Right kidney (tissue), 9 donors: ENCODE measurements at places on chromosomes 12 and 14.

GRCh38 chr12:49689237-49689636 is 18.0 kb downstream of the FMNL3 start:
- DNase-seq = no peak

DNA sequence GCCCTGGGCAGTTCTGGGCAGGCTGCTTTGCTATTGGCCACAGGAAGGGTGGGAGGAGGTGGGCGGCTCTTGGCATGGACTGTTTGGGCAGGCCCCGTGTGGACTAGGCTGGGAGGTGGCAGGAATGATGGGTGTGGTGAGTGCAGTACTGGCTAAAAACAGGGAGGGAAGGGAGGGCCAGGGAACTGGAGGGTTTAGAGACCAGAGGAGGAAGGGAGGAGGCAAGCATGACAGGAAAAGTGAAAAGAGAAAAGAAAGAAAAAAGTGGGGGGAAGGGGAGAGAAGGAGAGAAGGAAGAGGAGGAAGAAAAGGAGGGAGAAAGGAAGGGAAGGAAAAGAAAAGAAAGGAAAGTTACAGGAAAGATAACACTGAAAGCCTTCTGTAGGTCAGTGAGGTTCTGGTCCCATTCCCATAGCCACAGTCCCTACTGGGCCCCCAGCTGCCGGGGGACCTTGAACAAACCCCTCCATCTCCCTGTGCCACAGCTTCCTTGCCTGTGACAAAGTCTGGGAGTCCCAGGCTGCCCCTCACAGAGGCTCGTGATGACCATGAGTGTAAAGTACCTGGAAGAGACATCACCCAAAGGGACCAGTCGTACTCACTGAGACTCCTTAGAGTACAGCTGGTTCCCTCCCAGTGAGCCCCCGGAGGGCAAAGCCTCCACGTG is 1.1 kb upstream of the C14orf132 start:
- no peak for DNase-seq

DNA sequence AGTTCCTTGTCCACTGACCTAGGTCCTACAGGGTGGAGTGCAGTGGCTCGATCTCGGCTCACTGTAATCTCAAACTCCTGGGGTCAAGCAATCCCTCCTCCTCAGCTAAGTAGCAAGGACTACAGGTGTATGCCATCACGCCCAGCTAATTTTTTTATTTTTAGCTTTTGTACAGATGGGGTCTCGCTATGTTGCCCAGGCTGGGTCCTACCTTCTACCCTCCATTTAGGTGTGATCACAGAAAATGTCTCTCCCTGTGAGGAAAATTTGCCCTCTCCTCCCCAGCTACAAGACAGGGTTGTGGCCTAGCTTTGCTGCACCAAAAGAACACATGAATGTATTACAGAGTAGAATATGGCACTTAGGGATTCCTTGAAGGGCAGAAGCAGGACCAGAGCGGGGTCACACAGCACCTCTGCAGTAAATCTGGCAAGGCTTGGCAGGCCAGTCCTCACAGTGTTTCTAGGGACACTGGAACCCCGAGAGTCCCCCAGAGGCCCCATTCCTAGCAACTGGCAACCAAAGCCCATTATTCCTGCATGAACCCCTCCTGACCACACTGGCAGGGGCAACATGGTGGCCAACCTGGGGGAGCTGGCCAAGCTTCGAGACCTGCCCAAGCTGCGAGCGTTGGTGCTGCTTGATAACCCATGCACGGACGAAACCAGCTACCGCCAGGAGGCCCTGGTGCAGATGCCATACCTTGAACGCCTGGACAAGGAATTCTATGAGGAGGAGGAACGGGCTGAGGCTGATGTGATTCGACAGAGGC is 2.0 kb upstream of the ENO2 start:
- DNase-seq = no peak

DNA sequence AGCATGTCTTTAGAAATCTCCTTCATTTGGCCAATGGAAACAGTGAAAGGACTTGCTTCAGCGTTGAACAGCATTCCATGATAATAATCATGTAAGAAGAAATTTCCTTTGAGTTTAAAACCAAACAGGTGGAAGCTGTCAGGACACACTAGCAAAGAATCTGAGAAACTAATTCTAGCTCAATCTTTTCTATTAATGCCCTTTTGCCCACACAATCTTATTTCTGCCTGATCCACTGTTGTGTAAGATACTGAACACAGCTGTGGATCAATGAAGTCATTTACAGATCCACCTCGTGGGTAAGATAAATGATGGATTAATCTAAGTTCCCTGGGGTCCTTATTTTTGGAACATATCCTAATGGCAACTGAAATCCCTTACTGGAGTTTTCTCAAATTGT is 536.9 kb upstream of the LMO3 start:
- DNase-seq = no peak

DNA sequence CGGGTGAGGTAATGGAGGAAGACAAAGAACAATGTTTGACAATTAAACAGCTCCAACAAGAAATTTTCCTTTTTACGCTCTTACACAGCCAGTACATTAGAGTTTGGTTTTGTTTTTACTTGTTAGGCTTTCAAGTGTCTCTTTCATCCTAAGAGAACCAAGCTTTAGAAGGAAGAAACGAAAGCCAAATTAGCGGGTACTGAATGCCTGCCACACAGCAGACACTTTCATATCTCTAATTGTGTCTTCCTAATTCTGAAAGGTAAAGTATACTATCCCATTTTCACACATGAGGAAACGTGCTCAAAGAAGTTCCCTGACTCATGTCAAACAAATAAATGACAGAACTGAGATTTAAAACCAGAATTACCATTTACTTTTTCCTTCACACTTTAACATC is 65.0 kb downstream of the CDK17 start:
- DNase-seq = no peak

- no peak for DNase-seq
Measured at GRCh38 chr14:69755784-69756183, 11.2 kb upstream of the SRSF5 start.

- DNase-seq = no peak
Measured at GRCh38 chr12:5956987-5957386, 11.9 kb upstream of the ANO2 start.

- peak; percentile 35 for DNase-seq
Measured at GRCh38 chr12:47078733-47079467, 521 bp upstream of the PCED1B start.

DNA sequence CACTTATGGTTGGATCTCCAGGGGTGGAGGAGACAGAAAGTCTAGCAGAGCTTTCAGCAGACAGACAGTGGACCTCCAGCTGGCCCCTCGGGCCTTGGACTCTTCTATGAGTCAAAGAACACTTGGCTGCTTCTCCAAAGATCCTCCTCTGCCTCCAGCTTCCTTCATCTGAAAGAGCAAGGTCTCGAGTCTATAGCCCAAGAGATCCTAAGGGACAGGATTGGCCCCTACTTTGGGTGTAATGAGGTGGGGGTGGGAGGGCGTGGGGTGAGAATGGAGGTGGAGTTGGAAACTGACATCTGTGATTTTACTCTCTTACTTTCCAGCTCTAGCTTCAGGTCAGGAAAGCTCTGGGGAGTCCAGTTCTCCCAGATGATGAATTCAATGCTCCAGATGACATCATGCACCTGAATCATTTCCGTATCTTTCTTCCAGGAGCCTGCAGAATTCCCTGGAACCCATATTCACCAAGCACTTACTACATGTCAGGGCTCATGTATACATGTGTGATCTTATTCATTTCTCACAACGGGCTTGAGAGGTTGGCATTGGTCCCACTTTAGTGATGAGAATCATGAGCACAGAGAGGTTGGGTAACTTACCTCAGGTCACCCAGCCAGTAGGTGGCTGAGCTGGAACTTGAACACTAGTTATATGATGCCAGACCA is 10.2 kb upstream of the PGF start:
- DNase-seq = no peak

GRCh38 chr12:115693970-115694369 is 583.5 kb downstream of the MED13L start:
- no peak for DNase-seq

GRCh38 chr14:75143761-75144527 is 17.1 kb upstream of the NEK9 start:
- no peak for DNase-seq

GRCh38 chr14:53055003-53055402 is 98.1 kb downstream of the DDHD1 start:
- DNase-seq = no peak

- no peak for DNase-seq
Measured at GRCh38 chr12:67382241-67382871, 113.2 kb downstream of the CAND1 start.

- no peak for DNase-seq
Measured at GRCh38 chr12:80412343-80412953, 31.6 kb upstream of the PTPRQ start.

GRCh38 chr12:94032368-94032767 is 116.0 kb upstream of the PLXNC1 start:
- no peak for DNase-seq

DNA sequence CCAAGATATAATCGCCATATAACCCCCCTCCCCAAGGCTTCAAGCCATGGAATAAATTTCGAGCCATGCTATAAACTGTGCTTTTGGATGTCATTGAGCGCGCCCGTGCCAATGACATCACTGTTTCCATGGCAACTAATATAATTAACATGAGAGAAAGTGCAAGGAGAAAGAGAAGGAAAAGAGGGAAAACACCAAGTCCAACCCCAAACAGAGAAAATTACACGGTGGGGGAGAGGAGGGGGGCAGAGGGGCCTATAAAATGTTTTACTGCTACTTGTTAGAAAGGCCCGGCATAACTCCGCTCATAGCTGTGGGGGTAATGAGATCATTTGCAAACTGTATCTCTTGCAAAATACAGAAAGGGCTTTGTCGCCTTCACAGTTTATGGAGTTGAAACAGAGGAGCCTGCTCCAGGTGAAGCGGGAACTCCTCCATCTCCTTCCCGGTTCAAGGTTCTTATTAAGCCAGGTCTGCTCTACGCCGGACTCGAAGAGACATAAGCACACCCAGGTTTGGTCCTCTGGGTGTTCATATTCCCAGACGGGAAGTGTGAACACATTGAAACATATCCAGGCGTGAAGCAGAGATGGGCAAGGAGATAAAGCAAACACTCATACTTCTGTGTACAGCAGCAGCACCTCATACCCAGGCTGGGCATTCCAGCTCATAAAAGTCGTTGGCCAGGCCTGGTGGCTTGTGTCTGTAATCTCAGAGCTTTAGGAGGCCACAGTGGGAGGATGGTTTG is 99.1 kb upstream of the MAP1LC3B2 start:
- no peak for DNase-seq

GRCh38 chr14:24261969-24262327 is 1.0 kb downstream of the TGM1 start:
- DNase-seq = no peak

GRCh38 chr14:32050878-32051277 is 26.2 kb upstream of the ARHGAP5 start:
- no peak for DNase-seq

- DNase-seq = no peak
Measured at GRCh38 chr14:93970965-93971634, 5.3 kb downstream of the ASB2 start.

DNA sequence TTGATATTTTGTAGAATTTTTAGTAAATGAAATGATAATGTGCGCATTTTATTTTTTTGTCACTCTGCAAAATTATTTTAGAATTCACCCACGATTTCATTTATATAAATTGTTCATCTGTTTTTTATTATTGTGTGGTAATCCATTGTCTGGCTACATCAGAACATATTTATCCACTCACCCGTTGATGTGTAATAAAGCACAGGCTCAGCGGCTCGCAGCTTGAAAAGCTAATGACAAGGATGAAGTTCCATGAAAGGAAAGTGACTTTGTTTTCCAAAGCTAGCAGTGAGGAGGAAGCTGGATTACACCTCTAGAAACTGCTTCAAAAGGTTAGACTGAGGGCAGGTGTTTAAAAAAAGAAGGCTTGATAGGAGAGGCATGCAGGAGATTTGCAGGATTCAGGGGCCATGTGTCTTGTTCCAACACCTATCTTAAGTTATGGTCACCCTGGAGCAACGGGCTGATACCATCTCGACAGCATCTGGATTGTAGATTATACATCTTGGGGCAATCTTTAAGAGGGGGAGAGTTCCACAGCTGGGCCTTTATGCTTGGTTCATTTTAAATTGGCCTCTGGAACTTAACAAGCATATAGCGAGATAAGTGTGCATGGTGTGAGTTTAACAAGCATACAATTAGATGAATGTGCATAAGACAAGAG is 194.1 kb downstream of the TMTC3 start:
- no peak for DNase-seq

- no peak for DNase-seq
Measured at GRCh38 chr12:130444061-130444460, 106.4 kb downstream of the PIWIL1 start.

GRCh38 chr12:57319678-57320469 is 68.9 kb upstream of the STAC3 start:
- DNase-seq = no peak

DNA sequence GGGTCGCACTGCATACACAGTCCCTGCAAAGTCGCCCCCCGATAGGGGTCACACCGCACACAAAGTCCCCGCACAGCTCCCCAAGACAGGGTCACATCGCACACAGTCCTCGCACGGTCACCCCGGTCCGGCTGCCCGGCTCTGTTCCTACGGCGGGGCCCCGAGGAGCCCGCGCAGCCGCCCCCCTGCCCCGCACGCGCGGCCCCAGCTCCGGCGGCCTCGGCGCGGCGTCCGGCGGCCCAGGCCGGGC is 300 bp downstream of the SSH1 start:
- DNase-seq = peak; percentile 72

GRCh38 chr12:121801595-121802484 is 2.0 kb upstream of the SETD1B start:
- DNase-seq = peak; percentile 59

GRCh38 chr14:24699052-24699451 is 65.1 kb upstream of the GZMB start:
- DNase-seq = no peak

DNA sequence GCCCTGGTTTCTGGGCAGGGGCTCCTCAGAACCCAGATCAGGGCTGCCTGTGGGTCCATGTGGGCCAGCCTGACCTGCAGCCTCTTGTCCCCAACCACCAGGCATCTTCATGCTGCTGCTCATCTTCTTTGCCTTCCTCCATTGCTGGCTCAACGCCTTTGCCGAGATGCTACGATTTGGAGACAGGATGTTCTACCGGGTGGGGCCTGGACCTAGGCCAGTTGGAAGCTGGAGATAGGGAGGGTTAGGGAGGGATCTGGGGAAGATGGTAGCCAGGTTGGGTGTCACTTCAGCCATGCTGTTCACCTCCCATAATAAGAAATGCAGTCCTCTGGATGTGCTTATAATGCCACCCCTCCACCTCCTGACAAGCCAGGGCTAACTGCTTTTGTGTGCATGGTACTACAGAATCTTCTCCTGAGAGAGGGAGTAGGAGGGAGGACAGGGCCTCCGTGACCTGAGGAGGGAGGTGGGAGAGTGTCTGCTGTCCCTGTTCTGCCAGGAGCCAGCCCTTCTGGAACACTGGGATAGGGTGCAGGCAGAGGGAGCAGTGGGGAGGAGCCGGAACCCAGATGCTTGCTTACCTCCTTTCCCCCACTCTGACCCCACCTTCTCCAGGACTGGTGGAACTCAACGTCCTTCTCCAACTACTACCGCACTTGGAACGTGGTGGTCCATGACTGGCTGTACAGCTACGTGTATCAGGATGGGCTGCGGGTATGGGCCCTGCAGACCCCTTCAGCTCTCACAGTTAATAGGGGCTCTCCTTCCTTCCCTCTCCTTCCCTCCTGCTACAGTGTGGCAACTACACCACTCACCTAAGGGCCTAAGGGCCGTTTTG is 17.6 kb downstream of the SOAT2 start:
- DNase-seq = no peak

- DNase-seq = no peak
Measured at GRCh38 chr12:26872625-26873024, 39.6 kb upstream of the ITPR2 start.

- no peak for DNase-seq
Measured at GRCh38 chr12:124490584-124491305, 76.7 kb downstream of the NCOR2 start.

GRCh38 chr14:76904740-76905569 is 78.7 kb downstream of the LRRC74A start:
- no peak for DNase-seq
